ENCODE measurements at places on chromosomes 5 and 9.
A peak's percentile ranks its signal among the peaks of the same experiment; 100 is the strongest.

DNA sequence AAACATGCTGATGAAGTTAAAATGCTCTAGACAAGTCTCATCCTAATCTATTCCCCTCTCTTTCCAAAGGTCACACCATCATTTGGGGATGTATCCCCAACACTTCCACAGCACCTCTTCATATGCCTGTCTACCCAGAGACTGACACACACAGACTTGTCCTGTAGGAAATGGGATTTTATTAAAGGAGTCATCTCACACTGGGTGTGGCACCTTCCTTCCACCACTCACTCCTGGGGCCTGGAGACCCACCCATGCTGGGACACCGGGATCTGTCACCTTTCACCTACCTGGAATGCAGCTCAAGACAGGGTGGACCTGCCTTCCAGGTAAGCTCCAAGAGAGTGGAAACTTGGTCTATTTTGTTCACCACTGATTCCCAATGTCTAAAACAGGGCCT is 99.4 kb upstream of the HAND1 start:
- DNase-seq = no peak

- DNase-seq = peak; percentile 50
Observed at GRCh38 chr5:128053291-128053954, 30.1 kb upstream of the SLC12A2 start.

DNA sequence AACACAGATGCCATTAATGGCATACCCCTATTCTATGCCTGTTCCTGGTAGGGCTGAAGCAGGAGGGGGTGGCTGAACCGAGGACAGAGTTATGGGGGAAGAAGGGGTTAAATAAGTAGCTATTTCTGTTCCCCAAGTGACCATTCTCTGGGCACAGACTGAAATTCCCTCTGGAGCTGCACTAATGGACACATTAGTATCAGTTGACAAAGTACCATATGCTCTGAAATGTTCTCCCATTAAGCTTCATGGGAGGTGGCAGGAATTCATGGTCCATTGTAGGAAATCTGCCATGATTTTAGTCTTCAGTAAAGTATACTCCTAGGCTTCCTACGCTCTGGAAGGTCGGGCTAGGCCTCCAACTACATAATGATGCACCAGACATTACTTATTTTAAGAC is 10.5 kb upstream of the FRMPD1 start:
- no peak for DNase-seq

GRCh38 chr9:126675147-126675467 is 61.4 kb downstream of the LMX1B start:
- DNase-seq = no peak

DNA sequence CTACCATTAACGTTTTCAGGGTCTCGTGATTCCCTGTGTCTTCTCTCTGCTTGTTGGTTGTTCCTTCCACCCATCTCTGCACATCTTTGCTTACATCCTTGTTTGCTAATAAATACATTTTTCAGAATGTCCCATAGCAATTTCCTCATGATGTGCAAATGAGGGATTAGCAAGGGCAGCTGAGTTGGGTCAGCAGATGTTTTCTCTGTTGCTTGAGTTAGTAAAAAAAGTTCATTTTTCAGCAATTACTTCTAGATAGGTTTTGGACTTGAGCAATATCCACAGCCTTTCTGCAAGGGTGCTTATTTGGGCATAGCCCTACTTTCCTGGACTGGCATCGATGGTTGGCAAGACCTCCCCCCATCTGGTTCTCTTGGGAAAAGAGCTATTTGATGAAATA is 4.8 kb upstream of the TNFSF15 start:
- no peak for DNase-seq

DNA sequence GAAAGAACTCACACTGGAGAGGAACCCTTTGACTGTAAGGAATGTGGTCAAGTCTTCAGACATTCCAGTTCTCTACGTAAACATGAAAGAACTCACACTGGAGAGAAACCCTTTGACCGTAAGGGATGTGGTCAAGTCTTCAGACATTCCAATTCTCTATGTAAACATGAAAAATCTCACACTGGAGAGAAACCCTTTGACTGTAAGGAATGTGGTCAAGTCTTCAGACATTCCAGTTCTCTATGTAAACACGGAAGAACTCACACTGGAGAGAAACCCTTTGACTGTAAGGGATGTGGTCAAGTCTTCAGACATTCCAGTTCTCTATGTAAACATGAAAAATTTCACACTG is 32.6 kb downstream of the MAPK9 start:
- DNase-seq = peak; percentile 5

DNA sequence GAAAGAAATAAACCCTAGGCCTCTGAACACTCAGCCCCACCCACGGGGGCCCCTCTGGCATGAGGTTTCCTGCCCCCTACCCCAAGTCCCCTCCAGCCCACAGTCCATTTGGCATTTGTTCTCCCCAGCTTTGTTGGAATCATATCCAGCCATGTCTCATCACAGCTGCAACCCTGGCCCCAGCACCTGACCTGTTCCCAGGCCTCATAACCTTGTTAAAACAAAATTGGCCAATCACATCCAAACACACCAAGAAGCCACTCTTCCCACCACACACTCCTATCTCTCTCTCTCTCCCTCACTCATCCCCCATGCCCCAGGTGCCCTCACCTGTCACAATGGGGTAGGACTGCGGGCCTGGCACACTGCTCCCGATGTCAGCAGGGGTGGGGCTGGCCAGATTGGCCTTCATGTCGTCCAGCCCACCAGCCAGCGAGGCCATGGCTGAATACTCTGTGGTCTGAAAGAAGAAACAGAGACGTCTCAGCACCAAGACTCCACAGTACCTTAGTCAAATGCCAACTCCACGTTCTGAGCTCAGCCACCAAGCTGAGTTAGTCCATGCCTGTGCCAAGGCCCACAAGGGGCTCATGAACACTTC is 110.9 kb downstream of the PAX5 start:
- no peak for DNase-seq

DNA sequence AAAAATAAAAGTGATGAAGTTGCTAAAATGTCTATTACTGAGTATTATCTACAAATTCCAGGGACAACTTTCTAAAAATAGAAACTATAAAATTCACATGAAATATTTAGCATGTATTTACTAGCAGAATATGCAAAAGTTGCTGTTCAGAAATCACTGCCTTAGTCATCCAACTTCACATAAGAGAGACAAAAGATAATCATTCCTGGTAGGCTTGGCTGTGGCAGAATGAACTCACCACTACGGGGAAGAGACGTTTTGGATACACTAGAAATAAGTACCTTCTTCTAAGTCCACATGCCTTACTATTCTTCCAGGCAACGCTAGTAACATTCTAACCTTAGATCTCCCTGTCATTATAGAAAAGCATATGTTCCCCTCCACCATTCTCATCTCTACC is 272.2 kb downstream of the BNC2 start:
- peak; percentile 62 for DNase-seq

GRCh38 chr5:110262749-110263148 is 463.7 kb downstream of the TMEM232 start:
- no peak for DNase-seq

- peak; percentile 49 for DNase-seq
Observed at GRCh38 chr5:219460-219863, 1.3 kb downstream of the SDHA start.

DNA sequence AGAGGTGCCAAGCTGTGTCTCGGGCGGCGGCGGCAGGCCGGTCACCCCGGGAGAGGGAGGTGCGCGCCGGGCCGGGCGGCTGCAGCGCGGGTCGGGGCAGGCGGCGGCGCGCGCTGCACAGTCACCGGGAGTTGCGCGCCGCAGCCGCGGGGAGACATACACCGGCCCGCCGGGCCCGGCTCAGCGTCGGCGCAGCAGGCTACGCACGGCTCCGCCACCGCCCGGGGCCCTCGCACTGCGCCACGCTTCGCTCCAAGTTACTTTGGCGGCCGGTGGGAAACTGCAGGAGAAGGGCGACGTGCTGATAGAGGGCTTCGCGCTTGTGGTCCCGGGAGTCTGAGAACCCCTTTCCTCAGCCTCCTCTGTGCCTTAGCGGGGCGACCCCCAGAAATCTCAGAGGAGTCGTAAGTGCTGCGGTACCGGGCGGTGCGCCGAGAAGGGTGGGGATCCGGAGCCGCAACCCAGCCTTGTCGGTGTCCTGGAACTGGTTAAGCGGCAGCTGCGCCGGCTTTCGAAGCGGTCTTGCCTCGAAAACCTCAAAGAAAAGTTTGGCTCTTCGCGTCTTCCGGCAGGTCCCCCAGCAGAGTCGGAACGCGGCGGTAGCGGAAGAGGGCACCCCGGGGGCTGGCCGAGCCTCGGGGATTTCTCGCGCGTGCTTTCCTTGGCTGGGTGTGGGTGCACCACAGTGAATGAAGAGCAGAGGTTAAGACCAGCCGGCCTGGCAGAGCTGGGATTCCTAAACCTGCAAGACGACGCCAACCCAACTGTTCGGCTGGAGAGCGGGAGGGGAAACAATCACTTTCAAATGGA is at the start of gene EFNA5:
EFNA5 (minus strand) TSS at position 6 of the 810 bp plus-strand sequence.
- peak; percentile 76 for DNase-seq

DNA sequence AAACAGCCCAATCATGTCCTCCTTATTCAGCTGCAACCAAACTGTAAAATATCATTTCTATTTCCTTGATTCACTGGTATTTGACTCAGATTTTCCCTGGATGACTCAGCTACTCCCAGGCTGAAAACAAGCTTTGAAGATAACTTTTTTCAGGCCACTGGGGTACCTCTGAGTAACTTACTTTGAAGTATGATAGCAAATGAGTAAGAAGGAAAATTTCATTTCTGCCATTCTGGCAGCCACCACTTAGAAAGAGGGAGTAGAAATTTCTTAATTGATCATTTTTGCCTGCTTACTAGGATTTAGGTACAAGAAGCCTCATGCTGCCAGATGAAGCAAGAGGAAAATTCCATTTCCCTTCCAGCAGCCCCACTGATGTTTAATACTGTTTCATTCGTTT is 247.4 kb downstream of the PRELID2 start:
- DNase-seq = peak; percentile 97

DNA sequence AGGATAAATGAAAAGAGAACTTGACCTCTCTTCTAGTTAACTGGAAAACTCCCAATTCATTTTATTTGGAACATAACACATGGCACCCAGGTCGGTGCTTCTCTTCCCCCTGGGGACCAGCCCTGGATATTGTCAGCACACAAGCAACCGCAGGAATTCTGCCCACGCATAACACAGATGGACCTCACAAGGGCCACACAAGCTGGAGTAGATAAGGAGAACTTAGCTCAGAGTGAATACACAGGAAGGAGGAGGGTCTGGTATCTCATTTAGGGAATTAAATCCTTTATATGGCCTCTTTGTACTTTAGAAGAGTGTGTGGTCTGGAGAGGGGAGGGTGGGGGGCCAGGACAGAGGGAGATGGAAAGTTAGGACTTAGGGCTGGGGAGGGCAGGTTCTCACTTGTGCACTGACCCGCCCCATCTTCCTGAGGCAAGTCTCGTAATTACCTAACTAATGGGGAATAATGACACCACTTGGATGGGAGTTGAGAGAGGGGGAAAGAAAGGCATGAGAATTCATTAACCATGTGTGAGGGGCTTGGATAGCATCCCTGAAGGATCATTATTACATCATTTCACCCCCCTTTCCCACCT is 341.2 kb upstream of the WWC1 start:
- peak; percentile 9 for DNase-seq

- DNase-seq = no peak
Observed at GRCh38 chr5:169013846-169014245, 287.1 kb downstream of the SLIT3 start.

- DNase-seq = no peak
Observed at GRCh38 chr9:134178768-134179551, 14.6 kb upstream of the RNU6ATAC start.

- no peak for DNase-seq
Observed at GRCh38 chr5:83839788-83840187, 119.1 kb upstream of the HAPLN1 start.

DNA sequence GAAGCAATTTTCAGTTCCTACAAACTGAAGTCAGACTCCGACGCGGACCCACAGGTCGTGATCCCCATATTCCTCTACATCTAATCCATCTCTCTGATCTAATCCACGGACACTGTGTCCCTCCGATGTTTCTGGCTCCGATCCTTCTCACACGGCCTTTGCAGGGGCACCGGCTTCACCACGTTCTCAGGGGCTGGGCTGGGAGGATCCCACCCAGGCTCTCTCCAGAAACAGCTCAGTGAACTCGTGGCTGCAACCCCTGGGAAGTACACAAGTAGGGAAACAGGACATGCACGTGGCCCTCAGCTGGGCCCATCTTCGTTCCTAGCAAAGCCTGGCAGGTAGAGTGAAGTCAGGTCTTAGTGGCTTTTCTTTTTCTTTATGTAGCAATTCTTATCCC is 49.1 kb upstream of the OLFM1 start:
- no peak for DNase-seq

DNA sequence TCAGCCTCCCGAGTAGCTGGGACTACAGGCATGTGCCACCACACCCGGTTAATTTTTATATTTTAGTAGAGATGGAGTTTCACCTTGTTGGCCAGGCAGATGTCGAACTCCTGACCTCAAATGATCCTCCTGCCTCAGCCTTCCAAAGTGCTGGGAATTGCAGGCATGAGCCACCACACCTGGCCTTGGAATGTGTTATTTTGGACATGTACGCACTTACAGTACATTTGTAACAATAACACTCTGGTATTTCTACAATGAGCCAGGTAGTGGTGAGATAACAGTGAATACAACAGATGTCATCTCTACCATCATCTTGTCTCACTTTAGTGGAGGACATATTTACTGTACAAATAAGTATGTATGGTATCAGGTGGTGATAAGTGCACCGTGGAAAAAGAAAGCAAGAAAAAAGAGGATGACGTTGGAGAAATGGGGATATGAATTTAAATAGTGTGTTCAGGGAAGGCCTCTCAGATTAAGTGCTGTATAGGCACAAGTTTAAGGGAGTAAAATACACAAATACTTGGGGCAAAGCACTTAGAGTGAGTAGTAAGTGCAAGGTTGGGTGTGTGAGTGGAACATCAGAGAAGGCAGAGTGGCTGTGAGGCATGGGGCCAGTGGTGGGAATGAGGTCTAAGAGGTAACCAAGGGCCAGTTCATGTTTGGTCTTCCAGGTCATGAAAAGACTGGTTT is 100.1 kb downstream of the CDC42SE2 start:
- DNase-seq = no peak

GRCh38 chr9:130672933-130673615 is 8.7 kb downstream of the PRDM12 start:
- no peak for DNase-seq

- no peak for DNase-seq
Observed at GRCh38 chr5:14426521-14426920, 155.1 kb upstream of the OTULINL start.

GRCh38 chr9:6673326-6674025 is 27.9 kb upstream of the GLDC start:
- DNase-seq = no peak

GRCh38 chr5:177035976-177036375 is 13.5 kb downstream of the ZNF346 start:
- peak; percentile 36 for DNase-seq

DNA sequence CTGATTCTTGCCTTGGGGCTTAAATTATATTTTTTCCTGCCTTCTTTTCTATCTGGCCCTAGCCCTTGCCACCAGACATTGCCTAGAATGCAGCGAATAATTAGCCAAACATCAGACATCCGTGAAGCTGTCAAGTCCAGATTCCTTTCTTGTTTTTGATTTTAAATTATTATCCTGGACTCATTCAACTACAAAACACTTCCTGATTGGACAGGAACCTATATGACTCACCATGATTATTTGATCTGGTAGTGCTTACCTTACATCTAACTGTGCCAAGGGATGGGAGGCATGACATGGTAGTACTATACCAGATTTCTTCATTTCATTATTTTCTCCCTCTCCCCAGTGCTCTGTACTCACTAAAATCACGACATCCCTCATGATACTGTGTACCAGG is 829.6 kb downstream of the TLR4 start:
- no peak for DNase-seq

GRCh38 chr5:96822686-96823459 is 15.1 kb upstream of the ERAP1 start:
- DNase-seq = no peak
